ENCODE measurements at places on chromosomes 13 and 19. TPM values are rescaled to one million over a fixed set of nuclear protein-coding genes. Genes with fewer than 3 reads are reported as not detected.

The DUXA gene
- not detected for total RNA-seq

DNA sequence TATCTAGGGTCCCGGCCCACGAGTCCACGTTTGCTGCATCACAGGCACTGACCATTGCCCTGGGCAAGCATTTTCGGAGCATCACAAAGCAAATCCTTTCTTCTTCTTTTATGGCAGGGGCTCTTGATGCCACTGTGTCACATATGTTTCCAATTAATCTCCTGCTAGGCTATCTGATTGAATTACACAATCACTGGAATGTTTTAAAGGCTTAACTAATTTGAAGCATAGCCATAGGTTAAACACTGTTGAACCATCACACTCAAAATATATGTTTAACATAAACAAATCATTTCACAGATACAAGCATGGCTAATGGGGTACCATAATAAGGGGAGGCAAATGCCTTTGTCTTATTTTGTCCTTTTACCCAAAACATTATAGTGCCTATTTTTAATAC, 338.3 kb downstream of the POU4F1 start:
- DNase-seq: no peak

DNA sequence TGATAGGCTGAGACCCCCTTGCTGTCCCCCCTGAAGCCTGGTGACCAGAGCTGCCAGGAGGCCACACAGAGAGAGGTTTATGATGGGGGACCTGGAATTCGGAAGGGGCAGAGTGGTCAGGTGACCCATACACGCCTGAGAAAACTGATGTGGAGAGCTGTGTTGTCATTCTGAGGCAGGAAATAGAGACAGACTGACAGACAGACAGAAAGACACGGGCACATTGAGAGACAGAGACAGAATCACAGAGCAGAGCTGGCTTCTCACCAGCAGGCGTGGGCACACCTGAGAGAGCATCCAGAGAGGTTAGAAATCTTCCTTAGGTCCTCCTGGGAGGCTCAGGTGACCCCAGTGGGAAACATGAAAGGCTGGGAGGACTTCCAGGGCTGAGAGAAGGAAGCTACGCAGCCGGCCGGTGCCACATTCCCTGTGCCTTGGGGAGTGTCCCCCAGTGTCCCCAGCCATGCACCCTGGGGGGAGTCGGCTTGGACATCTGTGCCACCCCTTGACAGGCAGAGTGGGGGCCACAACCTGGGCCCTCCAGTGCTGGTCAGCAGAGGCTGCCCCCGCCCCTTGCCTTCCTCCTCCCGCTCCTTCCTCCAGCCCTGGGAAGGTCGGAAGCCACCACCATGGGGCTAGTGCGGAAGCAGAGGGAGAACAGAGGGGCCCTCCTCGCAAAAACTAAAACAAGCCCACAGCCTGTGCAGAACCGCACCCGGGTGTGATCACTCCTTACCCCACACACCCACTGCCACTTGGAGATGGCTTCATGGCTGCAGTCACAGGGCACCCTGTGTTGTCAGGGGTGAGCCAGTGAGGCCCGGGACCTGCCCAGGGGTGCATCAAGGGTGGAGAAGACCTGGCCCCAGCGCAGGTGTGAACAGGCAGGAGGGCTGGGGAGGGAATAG, 2.2 kb downstream of the FFAR1 start:
- DNase-seq: peak; percentile 27

- no peak for DNase-seq
Observed at GRCh38 chr13:43805681-43806128, 18.9 kb upstream of the ENOX1 start.

DNA sequence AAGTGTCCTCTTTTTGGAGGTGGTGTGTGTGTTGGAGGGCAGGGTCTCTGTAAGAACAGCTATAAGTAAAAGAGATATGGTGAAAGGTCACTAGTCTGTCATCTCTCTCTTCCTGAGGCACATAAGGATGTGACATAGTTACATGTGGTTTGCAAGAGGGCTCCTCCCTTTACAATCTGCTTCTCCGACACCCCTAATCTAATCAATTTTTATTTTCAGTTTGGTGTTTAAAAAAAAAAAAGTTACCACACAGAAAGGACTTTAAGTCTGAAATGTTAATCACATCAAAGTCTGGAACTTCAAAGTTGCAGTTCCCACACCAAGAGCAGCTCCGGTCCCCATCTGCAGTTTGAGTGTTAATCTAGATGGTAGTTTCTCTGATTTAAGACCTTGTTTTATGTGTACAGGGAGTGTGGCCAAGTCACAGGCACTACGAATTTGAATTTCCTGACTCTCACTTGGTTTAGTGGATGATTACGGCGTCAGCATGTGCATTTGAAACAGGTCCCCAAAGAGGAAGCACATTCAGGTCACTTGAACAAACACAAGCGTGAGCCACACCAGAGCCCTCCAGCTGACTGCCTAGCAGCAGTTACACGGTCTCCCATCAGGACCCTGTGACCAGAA, 53.1 kb downstream of the FOXO1 start:
- DNase-seq: peak; percentile 85

The PRR19 gene
- total RNA-seq: not detected

The PCP2 gene
- 2.1 TPM for total RNA-seq

DNA sequence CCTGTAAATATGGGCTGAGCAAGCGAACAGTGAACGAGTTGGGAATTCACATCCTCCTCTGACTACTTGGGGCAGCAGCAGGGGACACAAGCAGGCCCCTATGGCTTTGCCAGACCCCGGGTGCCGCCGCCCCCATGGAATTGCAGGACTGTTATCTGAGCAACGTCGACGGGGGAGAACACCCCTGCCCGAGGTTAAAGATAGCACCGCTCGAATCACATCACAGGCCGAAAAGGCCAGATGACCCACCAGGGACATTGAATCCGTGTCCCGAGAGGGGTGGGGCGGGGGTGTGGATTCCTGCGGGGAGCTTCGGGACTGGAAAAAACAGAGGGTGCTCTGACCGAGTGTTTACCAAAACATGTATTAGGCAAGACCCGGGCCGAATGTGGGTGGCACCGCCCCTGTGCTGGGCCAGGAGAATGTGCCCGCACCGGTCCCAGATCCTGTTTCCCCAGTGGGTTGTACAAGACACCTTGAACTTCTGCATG, 9.1 kb downstream of the FEM1A start:
- DNase-seq: no peak

DNA sequence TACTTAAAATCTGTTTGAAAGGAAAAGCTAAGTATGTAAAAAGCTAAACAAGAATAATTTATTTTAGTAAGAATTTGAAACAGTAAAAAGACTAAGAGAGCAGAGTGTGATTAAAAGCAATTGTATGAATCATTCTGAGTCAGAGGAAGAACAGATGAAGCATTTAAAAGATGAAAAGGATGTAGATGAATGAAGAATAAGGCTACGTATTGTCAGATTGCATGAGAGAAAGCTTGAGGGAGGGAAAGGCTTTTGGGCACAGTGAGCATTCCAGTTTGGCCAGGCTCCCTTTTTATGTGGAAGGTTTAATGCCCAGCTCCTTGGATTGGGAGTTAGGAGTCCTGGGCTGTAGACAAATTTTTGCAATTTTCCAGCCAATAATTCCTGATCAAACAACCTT, 117.7 kb downstream of the FREM2 start:
- DNase-seq: no peak

DNA sequence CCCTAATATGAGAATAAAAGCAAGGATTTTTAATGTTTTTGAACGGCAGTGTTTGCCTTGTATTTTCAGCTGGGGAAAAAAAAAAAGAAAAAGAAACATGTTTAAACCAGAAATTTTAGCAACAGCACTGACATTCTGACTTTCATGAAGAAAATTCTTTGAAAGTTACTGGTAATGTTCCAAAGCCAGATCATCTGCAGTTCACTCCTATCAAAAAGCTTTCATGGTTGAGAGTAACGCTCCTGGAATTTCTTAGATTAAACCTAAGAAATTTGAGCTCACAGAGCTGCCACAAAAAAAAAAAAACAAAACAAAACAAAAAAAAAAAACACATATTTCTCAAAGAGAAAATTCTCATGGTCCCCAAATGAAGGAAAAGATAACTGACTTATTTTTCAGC, 1106.7 kb downstream of the EFNB2 start:
- no peak for DNase-seq

The COMP gene
- total RNA-seq: not detected

The TMEM190 gene
- not detected for total RNA-seq

The CARD8 gene
- total RNA-seq: 73.1 TPM
